Choroid plexus epithelial cell (primary cell): ENCODE measurements at places on chromosomes 3 and 15.

GRCh38 chr3:38726751-38727150 lies 77.3 kb upstream of the SCN5A start:
- DNase-seq, result no peak

- DNase-seq, result peak; percentile 94
These were observed 86.2 kb downstream of the FBN1 start for GRCh38 chr15:48559285-48559684.

GRCh38 chr3:192262001-192262400 lies 465.3 kb downstream of the FGF12 start:
- no peak for DNase-seq

- no peak for DNase-seq
These were observed 92.6 kb downstream of the FHIT start for GRCh38 chr3:61158667-61159066.

DNA sequence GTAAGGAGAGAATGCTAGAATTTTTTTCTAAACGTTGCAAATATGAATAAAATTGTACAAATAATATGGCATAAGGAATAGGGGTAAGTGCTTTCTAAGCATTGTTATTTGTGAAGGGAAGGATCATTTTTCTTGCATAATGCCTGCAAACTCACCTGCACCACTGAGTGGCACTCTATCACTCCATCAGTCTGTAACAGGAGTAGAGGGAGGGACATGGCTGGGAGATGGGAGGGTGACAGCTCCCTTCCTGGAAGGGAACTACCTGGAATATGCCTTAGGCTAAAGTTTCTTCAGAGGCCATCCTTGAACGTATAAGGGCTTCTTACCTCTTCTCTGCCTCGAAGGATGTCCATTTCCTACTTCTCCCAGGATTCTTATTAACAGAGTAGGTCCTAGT lies 3.0 kb downstream of the NAALADL2 start:
- DNase-seq, result peak; percentile 41

DNA sequence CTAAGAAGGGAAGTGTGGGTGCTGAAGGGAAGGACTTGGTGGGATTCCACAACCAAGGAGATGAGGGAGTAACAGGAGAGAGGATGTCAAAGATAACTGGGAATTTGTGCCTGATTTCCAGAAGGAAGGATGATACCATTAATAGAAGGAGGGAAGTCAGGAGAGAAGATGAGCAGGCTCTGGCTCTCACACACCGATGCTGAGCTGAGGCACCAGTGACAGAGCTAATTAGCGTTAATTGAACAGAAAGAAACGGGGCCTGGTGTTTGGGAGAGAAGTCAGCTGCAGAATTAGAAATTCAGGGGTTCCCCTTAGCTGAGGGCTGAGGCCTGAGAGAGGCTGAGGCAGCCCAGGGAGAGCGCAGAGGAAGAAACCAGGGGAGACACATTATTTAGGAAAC lies 11.9 kb upstream of the PDIA5 start:
- no peak for DNase-seq

DNA sequence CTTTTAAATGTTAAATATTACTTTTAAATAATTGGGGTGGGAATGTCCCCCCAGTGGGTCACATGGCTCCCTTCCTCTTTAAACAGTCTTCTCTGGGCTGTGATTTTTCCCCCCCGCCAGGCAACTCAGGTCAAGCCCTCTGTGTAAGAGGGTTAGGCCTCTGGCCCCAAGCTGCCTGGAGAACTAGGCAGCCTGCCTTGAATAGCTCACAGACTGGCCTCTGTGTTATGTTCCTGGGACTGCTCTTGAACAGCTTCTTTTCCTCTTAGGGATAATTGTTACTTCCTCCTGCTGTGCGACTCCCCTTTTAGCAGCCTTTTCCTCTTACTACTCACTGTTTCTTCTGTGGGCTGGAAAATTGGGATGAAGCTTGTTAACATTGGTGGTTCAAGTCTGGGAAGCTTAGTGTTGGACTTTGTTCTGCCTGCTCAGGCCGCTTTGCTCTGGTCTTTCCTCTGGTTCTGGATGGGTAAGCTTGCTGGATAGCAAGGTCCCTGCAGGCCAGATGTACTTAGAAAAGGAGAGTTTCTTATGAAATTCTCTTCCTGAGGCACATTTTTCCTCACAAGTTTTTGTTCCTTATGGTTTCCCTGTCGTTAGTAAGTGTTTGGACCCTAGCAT lies 2.2 kb downstream of the TEX264 start:
- peak; percentile 7 for DNase-seq

- no peak for DNase-seq
These were observed 172.2 kb upstream of the PFN2 start for GRCh38 chr3:150142936-150143335.

- DNase-seq, result peak; percentile 72
These were observed 32.7 kb downstream of the CD200 start for GRCh38 chr3:112365636-112366035.

- DNase-seq, result no peak
These were observed 2.7 kb upstream of the SELENOS start for GRCh38 chr15:101280007-101280406.

- no peak for DNase-seq
These were observed 19.9 kb upstream of the TPM1 start for GRCh38 chr15:63022663-63023062.

DNA sequence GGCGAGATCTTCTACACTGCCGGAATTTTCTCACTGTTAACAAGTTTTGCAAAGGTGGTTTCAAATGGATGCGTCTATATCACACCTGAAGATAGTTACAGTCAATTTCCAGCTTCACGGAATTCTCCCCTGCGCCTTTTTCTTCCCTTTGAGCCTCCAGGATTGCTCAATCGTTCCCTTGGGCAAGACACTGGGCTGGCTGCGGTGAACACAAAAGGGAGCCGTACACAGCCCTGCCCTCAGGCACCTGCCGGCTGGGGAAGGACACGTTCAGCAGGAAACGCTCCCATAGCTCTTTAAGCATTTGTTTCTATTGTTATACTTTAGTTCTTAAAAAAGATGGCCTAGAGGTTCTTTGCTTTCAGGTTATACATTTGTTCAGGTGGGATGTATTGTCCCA lies 85.7 kb downstream of the C3orf70 start:
- DNase-seq, result no peak

DNA sequence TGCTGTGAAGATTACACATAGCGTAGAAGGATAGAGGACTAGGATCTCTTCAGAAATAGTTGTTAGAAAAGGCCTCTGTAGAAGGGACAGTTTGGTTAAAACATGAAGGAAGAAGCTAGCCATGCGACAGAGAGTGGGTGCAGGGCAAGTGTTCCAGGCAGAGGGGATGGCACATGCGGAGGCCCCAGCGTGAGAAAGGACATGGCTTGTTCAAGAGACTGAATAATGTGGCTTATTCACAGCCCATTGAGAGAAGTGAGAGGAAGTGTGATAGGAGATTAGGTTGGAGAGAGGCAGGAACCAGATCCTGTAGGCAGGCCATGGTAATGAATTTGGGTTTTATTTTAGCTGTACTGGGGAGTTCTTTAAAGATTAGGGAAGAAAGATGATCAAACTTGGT lies 56.4 kb downstream of the NEO1 start:
- DNase-seq, result no peak
